NT2/D1 (cell line): ENCODE measurements at places on chromosomes 6 and 20.

- DNase-seq = no peak
Measured at GRCh38 chr6:163667372-163668060, 253.0 kb downstream of the QKI start.

DNA sequence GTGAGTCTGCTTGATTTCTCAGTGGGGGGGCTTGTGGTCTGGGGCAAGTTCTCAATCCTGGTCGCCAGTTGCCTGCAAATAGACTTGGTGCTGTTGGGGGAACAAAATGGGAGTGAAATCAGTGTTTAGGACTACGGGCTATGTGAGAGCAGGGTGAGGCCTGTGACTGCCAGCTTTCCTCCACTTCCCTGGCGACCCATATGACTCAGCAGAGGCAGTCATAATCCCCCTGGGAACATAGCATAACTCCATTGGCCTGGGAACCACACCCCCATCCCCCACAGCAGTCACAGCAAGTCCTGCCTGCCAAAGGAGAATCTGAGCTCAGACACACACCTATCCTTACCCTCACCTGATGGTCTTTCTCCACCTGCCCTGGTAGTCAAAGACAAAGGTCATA lies 387.9 kb downstream of the LMBRD1 start:
- no peak for DNase-seq

- DNase-seq = no peak
Measured at GRCh38 chr6:45587229-45588060, 209.7 kb upstream of the SUPT3H start.

DNA sequence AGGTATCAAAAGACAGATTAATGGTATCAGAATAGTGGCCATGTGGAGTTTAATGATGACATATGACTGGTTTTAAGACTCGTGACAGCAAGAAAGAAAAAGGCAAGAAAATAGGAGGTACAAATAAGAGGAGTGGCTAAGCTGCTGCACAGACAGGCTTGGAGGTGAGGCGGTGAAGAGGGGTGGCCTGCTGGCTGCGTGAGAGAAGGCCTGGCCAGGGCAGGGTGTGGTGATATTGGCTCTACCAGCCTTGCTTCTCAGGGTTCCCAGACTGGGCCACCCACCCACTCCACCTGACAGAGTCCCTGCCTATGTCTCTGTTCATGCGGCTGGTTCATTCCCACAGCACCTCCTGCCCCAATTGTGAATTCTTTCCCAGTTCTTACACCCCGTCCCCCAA lies 106.7 kb downstream of the FOXC1 start:
- no peak for DNase-seq

GRCh38 chr20:6746901-6747609 lies 20.4 kb upstream of the BMP2 start:
- DNase-seq = no peak

DNA sequence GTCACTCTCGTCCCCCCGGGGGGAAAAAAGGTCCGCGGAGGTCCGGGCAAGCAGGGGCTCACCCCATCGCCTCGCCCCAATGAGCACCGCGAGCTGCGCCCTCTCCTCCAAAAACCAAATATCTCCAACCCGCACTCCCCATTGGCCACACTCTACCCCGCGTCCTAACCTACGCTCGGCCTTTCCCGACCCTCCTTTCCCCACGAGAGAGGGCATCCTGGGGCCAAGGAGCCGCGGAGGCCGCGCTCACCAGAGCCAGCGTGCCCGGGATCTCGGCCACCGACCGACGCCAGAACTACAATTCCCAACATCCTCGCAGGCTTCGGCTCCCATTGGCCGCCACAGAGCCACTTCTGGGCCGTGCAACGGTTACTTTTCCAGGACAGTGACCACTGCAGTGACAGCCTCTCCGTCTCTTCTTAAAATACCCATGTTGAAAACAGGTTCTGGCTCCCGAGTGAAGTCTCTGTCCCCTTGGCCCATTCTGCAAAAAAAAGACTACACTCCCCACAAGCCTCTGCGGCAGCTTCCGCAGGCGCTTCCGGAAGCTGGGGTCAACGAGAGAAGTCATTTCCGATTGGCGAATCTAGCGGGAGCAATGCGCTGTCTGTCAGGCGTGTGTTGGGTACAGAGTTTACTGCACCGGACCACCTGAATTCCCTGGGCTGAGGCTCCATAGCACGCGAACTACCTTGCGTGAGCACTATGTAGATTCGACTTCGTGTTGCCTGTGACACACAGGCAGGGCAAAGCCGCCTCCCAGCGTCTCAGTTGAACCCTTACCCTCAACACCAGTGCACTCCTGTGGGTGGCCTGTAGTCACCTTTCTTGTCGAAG lies at the start of gene ZNF343:
TSS of gene ZNF343 (minus strand) at position 285 of the 837 bp plus-strand sequence. CDS start 15,020 bp downstream, outside the sequence.
- DNase-seq = peak; percentile 72

DNA sequence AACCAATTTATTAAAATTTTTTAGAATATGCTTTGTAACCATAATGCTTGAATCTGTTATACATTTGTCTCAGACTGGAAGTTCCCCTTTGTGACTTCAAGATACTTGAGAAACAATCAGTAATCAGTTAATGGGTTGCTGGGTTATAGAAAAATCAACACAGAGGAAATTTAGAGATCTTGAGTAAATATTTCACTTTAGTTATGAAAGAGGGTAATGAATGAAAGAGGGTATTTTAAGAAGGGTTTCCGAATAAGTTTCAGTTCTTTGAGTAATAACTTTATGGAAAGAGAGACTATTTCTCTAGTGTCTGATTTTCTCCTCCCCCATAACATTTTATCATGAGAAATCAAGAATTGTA lies 21.4 kb downstream of the ZFAND3 start:
- no peak for DNase-seq

DNA sequence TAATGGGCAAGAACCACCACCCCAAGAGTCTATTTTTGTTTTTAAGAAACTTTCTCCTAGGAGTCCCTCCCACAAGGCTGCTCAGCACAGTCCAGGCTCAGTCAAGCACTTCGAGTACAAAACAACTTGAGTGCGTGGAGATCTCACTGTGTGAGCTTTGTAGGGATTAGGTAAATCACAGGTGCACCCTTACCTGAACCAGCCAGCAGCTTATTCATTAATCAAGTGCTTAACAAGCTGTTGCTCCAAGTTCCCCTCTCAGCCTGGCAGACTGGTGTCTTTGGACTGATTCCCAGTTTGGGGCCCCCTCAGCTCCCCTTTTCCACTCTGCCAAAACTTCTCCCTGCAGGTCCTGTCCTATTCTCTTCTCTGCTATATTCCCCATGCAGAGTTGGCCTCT lies 133.1 kb downstream of the LY86 start:
- no peak for DNase-seq

DNA sequence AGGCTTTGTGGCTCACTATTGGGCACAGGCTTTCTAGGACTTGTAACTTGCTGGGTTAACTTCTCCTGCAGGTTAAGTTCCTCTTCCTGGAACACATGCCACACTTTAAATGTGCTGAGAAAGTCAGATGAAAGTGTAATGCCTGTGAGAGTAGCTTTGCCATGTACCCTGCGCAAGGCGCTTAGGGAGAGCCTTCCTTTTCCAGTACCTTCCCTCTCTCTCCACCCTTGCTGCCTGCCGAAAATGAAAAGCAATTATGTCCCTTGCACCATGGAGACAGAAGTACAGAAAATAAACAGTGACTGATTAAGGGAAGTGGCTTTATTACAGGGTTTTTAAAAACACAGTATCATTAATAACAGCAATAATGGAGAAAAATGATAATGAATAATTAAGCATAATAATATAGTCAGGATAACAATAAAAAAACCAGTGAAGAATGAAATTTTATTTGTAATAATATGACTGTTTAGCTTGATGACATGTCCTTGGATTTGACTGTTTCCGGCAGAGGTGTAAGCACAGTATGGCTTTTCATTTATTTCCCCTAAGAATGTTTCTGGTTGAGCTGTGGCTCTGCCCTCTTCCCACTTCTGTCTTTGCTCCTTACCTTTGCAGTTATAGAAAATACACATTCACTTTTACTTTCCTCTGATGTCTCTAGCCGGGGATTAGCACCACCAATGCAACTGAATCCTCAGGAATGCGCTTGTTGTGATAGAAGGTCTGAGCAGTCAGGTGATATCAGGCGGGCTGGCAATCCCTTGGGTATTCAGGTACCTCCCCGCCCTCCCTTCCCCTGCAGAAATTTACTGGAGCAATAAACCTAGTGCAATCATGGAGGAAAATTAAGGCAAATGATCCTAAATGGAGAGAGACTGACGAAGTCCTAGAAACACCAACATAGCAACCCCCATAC lies 472.3 kb upstream of the CITED2 start:
- DNase-seq = peak; percentile 8

DNA sequence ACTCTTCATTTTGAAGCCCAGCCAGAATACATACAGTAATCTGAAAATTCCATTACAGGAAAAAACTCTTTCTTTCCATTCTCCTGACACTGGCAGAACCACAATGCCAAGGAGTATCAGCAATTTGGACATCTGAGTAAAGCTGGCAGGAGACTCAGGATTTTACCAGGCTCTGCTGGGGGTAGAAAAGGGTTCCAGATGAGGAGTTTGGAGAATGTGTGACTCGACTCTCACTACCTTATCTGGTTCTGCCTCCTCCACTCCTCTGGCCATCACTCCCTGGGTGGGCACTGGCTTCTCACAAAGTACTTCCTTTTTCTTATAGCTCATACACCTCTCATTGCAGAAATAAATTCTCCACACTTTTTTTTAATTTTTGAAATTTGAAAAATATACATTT lies 10.6 kb upstream of the WFDC8 start:
- DNase-seq = no peak

DNA sequence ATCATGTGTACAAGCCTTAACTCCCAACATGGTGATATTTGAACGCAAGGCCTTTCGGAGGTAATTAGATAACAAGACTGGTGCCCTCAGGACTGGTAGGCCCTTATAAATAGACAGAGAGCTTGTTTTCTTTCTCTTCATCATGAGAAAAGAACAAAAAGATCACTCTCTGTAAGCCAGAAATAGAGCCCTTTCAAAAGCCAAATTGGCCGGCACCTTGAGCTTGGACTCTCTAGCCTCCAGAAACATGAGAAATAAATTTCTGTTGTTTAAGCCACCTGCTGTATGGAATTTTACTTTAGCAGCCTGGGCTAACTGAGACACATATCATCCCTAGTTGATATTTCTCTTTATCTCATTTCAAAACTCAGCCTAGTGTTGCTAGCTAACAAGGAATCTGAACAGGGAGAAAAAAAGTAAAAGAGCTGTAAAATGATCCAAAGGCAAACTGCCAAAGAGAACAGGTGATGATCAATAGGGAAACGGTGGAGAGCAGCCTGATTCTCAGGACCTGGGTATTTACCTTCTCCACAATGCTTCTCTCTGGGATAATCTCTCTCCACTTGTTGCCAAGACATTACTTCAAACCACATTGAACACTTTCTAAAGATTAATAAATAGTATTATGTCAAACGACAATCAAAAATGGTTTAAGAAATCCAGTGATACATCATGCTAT lies 6.1 kb downstream of the COL21A1 start:
- DNase-seq = no peak

- no peak for DNase-seq
Measured at GRCh38 chr6:43992126-43992663, 135.1 kb downstream of the MRPL14 start.

- DNase-seq = no peak
Measured at GRCh38 chr6:83371423-83371822, 59.4 kb downstream of the ME1 start.

DNA sequence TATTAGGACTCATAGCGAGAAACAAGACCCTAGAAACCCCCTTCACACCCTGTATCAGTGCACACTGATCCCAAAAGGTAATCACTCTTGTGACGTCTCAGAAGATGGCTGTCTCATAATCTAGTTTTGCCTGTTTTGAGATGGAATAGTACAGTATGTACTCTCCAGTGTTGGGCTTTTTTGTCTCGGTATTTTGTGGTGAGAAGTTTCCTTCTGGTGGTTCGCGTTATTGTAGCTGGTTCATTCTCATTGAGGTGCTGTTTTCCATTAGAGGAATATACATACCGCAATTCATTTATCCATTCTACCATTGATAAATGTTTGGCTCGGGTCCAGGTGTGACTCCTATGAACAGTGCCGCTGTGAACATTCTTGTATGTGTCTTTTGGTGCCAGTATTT lies 27.9 kb upstream of the MAP3K4 start:
- no peak for DNase-seq

DNA sequence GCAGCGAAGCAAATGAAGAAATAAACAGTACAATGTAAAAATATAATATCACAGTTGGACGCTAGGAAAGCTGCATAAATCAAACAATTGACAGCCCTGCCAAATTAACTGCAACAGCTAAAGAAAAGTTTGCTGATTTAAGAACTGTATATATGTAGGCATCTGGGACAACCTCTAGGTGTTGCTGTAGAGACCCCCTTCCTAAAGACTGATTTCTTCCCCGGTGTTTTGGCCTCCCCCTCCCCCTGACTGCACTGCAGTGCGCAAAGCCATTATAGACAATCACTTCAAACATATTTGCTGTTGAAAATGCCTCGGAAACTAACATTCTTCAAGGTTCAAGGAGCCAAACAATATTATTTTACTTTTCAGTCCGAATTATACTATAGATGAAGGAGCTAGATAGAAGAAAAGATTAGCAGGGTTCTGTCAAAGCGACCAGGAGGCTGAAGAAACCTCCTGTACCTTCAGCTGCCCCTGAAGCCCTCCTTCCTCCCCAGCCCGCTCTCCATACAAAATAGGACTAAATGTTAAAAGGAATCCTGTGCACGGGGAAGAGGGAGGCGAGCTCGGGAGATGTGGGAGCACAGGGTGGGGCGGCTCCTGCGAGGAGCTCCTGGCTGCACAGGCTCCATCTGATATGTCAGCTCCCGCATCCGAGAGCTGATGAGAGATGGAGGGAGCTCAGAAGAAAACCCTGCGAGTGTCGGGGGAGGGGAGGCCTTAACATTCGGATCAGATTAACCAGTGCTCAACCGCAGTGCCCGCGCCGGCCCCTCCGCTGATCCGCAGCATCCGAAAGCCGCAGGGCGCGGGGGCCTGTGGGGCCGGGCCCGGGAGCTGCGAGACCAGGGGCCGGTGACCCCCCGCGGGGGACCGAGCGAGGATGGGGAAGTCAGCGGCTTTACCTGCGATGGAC lies 822 bp downstream of the ELOVL4 start:
- peak; percentile 22 for DNase-seq

GRCh38 chr20:1892119-1892385 lies 3.2 kb upstream of the SIRPA start:
- no peak for DNase-seq

DNA sequence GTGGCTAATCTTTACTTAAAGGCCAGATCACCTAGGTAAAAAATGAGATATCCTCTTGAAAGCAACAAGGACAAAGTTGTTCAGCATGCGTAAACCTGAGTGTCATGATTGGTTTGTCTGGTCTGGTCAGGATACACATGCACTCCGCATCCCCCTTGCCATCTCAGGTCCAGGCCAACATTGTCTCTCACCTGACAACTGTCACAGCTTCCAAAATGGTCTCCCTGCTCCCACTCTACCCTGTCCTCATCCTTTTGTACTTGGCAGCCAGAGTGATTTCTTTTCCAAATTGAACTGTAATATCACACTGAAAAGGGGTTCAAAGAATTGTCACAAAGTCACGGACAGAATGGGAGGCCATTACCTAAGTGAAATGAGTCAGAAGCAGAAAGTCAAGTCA lies 21.1 kb upstream of the APCDD1L start:
- DNase-seq = no peak

DNA sequence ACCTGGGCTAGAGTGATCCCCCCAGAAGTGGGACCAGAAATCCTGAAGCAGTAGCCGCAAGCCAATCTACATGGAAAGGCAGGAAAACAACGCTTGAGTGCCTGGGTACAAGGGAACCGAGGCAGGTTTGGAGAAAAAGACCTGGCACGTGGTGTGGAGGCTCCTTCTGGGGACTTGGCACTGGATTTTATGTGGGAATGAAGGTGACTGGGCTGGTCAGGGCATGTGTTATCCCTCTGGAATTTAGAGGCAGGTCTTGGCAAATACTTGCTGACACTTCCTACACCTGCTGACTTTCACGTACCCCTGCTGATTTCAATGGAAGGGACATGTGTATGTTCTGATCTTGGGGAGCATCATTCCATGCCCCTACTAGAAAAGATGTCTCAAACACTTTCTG lies 25.0 kb upstream of the FAM217A start:
- no peak for DNase-seq
